Upper lobe of right lung (tissue), 1 donor: ENCODE measurements at places on chromosomes 1 and 21. TPM values are rescaled to one million over a fixed set of nuclear protein-coding genes. Genes with fewer than 3 reads are reported as not detected.

DNA sequence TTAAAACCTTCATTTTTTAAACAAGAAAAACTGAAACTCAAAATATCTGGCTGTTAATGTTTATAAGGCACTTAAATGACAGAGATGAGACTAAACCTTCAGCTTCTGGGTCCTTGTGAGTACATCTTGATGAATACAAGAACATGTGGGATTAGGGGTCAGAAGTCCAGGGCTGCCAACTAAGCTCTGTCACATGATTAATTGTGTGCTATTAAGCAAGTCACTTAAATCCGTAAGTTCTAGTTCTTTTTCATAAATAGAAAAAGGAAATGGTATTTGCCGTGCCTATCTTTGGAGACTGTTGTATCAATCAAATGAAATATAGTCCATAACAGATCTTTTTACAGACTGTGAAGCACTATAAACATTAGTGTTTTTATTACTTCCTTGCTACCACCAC lies 43.2 kb upstream of the KCTD3 start:
- no peak overlapping the region for H3K4me3 ChIP-seq
- no peak overlapping the region for H3K27ac ChIP-seq
- no peaks in the 10 kb centered on the region for H3K4me1 ChIP-seq
- no peaks in the 10 kb centered on the region for H3K36me3 ChIP-seq
- DNase-seq, result no peak

- H3K27me3 ChIP-seq, result no peaks in the 10 kb centered on the region
- peaks cover 73% of the 10 kb centered on the region for H3K4me1 ChIP-seq
- peaks cover 52% of the 10 kb centered on the region for H3K36me3 ChIP-seq
These were observed 30.4 kb downstream of the PLXNA2 start for GRCh38 chr1:208213786-208214185.

DNA sequence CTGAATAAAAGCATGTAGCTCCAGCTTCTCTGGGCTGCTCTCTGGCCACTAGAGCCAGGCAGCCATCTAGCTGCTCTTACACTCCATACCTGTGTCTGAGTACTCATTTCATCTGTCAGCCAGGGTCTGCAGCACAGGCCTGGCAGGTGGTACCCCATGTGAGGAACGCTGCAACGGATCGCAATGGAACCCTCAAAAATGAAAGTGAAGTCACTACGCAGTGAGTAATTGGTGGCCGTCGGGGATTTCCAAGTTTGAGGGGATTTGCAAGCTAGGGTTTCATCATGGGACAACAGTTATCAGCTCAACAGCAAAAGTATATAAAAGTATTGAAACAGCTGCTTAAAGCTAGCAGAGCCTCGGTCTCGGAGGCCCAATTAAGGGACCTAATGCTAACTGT lies 186.7 kb downstream of the HFM1 start:
- DNase-seq, result no peak
- H3K27ac ChIP-seq, result no peak overlapping the region
- H3K4me3 ChIP-seq, result no peak overlapping the region
- H3K4me1 ChIP-seq, result no peaks in the 10 kb centered on the region
- no peaks in the 10 kb centered on the region for H3K36me3 ChIP-seq

DNA sequence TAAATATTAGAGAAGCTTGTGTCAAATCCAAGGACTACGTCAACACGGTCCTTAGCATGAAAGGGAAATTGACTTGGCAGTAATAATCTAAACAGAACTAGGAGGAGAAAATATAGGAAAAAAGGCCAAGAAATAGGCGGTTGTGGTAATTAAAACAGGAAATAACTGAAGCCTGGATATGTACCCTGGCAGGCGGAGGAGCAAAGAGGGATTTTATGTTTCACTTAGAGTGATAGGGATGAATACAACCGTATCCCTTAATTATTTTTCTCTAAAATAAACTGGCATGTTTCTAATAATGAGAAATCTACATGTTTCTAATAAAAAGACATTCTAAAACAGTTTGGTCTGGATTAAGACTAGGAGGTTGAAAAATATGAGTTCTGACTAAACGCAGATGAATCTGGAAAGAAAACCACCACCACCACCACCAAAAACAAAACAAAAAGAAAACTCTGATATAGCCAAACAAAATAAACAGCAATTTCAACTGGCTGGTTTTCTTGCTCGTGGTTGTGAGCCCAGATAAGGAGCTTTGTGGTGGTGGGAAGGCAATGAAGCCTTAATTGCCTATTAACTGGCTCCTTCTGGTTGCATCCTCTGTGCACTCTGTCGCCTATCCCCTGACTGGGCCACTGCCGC lies 334.2 kb upstream of the SNX7 start:
- no peaks in the 10 kb centered on the region for H3K27me3 ChIP-seq
- no peak overlapping the region for H3K4me3 ChIP-seq
- peaks cover 40% of the 10 kb centered on the region for H3K4me1 ChIP-seq
- no peaks in the 10 kb centered on the region for H3K36me3 ChIP-seq
- DNase-seq, result no peak

TSPAN2 gene
- 6.1 TPM for total RNA-seq

GRCh38 chr1:40712405-40712944 lies 21.0 kb downstream of the NFYC start:
- H3K36me3 ChIP-seq, result no peaks in the 10 kb centered on the region
- no peak overlapping the region for H3K4me3 ChIP-seq
- no peak for DNase-seq
- no peaks in the 10 kb centered on the region for H3K27me3 ChIP-seq
- peaks cover 72% of the 10 kb centered on the region for H3K4me1 ChIP-seq

GRCh38 chr1:201270616-201271390 lies 12.5 kb upstream of the PKP1 start:
- H3K4me3 ChIP-seq, result no peak overlapping the region
- H3K27ac ChIP-seq, result no peak overlapping the region
- H3K27me3 ChIP-seq, result no peaks in the 10 kb centered on the region
